ENCODE measurements at places on chromosomes 16 and 17.
A peak's percentile ranks its signal among the peaks of the same experiment; 100 is the strongest.

GRCh38 chr16:75461575-75461974, 2.9 kb downstream of the TMEM170A start:
- no peak for DNase-seq

GRCh38 chr17:54085020-54085419, 262.3 kb downstream of the KIF2B start:
- no peak for DNase-seq

- DNase-seq = no peak
These were observed 3.7 kb upstream of the VAT1L start for GRCh38 chr16:77784441-77785372.

- no peak for DNase-seq
These were observed 136.2 kb upstream of the RCVRN start for GRCh38 chr17:10041287-10041612.

DNA sequence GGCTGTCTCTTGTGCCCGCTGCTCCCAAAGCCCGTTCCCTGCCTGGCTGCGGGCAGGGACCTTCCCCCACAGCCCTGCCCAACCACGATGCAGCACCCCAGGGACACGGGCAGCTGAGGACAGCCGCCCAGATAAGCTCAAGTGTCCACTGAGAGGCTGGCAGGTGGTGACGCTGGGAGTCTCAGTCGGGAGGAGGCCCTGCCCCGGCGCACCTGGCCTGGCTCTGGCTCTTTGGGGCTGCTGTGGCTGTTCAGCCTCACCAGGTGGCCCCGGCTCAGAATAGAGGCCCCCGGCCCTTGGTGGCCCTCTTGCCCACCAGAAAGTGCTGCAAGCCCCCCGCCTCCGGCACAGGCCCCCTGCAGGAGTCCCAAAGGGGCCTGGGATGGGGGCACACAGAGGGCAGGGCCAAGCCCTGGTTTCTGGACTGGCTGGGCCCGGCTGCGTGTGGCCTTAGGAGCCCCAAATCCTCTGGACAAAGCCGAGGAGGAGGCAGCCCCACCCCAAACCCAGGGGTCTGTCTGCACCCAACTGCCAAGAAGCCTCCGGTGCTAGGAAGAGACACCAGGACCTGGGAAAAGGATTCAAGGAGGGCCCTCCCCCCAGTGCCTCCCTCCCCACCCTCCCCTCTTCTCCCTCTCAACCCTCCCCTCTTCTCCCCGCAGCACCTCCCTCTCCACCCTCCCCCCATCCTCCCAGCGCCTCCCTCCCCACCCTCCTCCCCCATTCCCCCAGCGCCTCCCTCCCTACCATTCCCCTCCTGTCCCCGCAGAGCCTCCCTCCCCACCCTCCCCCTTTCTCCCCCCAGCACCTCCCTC, 5.3 kb downstream of the NTHL1 start:
- no peak for DNase-seq

DNA sequence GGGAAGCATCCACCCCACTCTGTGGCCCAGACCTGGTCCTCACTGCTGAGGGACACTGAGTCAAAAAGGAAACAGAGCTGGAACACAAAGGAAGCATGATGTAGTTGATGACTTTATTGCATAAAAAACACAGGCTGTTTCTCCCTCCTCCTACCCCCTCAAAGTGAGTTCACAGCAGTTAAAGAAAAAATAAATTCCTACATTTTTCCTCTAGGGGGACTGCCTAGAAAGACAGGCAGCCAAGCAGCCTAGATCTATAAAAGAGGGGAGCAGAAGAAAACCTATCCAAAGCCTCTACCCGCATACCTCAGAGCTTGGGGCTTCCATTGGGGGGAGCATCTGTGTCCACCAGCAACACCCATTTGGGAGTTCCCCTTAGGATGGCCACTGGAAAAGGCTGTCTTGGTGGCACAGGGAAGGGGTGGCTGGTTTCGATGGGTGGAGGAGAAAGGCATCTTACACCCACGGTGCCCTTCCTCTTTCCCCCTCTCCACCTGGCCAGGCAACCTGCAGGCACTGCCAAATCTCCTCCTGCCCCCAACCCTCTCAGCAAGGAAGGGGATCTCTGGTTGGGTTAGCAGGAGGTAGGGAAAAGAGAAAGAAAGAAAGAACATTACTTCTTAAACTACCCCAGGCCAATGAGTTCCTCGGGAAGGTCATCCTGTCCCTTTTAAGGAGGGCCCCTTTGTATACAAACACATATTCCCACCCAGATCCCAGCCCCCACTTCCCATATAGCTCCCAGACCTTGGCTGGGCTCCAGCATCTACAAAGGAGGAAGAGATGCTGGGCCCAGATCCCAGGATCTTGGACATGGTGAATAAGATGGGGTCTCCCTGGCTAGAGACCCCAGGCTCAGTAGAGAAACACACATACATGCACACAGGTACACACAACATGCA, 4.0 kb upstream of the SCRN2 start:
- peak; percentile 19 for DNase-seq

- DNase-seq = no peak
These were observed 6.2 kb downstream of the PRSS53 start for GRCh38 chr16:31082368-31083045.

DNA sequence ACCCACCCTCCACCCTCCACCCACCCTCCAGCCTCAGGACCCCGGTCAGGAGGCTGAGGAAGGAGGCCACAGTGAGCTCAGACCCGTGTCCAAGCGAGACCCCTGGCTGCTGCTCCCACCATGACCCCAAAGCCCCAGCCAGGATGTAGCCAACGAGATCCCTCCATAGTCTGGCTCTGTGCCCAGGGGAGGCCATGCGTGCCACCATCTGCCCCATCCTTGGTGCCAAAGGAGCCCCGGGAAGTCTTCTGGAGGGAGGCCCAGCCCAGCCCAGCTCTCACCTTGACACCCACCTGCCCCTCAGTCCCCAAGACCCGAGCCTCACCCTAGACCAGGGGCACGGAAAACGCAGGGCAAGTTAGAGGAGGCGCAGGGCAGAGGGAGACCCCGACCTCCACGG, 34.2 kb downstream of the PIEZO1 start:
- DNase-seq = no peak

GRCh38 chr17:40352779-40353394, 11.7 kb downstream of the GJD3 start:
- no peak for DNase-seq

GRCh38 chr17:68961214-68961882, 6.2 kb upstream of the ABCA8 start:
- DNase-seq = no peak

GRCh38 chr17:29621751-29622194, 939 bp downstream of the CORO6 start:
- peak; percentile 13 for DNase-seq

All from fibroblast of skin of back (primary cell).